ENCODE measurements at places on chromosomes 4 and X. TPM values are rescaled to one million over a fixed set of nuclear protein-coding genes. Genes with fewer than 3 reads are reported as not detected.

Gene TSC22D3
- total RNA-seq: 14.0 TPM

Gene CYSLTR1
- total RNA-seq: not detected

Gene EDNRA
- 0.11 TPM for total RNA-seq

Gene DMRTC1B
- not detected for total RNA-seq

Gene TMPRSS11F
- 0.69 TPM for total RNA-seq

Gene TCEAL3
- 16.4 TPM for total RNA-seq

- no peak for DNase-seq
Observed at GRCh38 chrX:150544222-150544787, 24.1 kb upstream of the MTM1 start.

GRCh38 chr4:164337219-164337944 is 416.5 kb upstream of the SMIM31 start:
- no peak for DNase-seq

GRCh38 chr4:89119836-89120235 is 8.5 kb downstream of the TIGD2 start:
- DNase-seq: no peak

GRCh38 chr4:95572304-95572991 is 23.7 kb upstream of the UNC5C start:
- DNase-seq: peak; percentile 3

DNA sequence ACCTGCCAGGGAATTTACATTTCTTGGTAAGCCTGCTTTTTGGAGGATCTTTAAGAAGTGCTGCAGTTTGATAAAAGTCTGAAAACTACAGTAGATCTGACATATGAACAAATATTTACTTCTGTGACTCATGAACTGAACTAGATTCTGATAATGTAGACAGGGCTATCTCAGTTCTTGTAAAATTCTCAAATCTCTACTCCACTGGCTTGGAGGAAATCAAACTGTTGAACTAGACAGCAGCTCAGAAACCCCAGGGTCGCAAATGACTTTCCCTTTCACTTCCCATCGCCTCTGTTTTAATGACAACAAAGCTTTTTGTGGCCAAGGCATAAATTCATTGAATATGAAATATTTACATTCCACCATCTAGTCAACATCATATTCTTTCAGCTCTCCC is 15.4 kb upstream of the OCIAD1 start:
- DNase-seq: no peak

GRCh38 chr4:163404580-163404979 is 60.9 kb downstream of the NPY5R start:
- DNase-seq: no peak

DNA sequence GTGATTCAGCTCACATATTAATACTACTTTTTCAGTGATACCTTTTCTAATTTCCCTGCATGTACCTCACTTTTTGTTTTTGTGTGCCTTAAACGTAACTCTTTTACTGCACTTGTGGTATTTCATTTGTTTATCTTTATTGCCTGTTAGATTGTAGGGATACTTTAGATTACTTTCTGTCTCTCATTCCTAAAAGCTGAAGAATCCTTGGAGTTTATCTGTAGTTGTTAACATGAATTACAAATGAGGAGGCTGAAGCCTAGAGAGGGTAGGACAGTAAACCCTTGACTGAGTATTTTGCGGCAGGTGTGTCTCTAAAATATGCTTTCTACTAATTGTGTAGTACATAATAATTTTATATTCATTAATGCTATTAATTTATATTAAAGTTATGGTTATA is 34.9 kb downstream of the BMP2K start:
- DNase-seq: no peak

GRCh38 chr4:86927843-86928395 is 6.9 kb upstream of the AFF1 start:
- peak; percentile 41 for DNase-seq

DNA sequence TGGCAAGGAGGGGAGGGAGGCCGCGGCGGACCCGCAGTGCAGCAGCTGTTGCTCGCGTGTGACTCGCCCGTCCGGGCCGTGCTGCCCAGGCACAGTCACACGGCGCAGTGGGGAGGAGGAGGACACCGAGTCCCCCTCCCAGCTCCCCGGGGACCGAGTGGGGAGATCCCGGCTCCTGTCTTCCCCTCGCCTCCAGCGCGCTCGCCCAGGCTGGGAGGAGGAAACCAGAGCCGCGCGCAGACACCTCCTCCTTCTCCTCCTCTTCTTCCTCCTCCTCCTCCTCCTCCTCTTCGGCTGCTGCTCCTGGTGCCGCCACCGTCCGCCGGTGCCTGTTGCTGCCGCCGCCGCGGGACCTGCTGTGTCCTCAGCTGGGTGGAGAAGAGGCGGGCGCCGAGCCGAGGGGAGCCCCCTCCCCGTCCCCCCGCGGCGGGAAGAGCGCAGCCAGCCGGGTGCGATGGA is at the start of gene TBC1D1:
Gene TBC1D1 (plus strand): TSS at position 284 of the 459 bp plus-strand sequence. CDS start 11,012 bp downstream, outside the sequence.
- peak; percentile 34 for DNase-seq

GRCh38 chr4:73612032-73612431 is 8.2 kb downstream of the RASSF6 start:
- no peak for DNase-seq

DNA sequence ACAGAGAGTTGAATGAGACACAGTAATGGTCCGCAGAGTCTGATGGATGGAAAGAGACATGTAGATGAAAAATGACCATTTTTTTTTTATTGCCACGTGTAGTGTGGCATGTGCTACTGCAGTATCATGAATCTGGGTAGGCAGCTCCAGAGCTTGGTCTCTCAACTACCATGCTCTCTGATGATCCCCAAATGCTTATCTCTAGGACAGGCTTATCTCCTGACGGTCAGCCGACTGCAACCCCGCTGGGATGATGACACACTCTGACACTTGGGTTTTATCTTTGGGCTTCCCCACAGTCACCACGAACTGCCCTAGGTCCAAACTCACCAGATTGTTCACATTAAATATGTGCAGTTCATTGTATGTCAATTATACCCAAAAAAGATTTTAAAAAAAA is 239.7 kb downstream of the QDPR start:
- DNase-seq: no peak

- DNase-seq: peak; percentile 54
Observed at GRCh38 chrX:1059576-1060561, 152.6 kb downstream of the CRLF2 start.

- DNase-seq: no peak
Observed at GRCh38 chr4:73998040-73999011, at the start of gene CXCL5. TSS of gene CXCL5 (minus strand) at chr4:73998677. CDS start at chr4:73998581, 96 bp downstream.

DNA sequence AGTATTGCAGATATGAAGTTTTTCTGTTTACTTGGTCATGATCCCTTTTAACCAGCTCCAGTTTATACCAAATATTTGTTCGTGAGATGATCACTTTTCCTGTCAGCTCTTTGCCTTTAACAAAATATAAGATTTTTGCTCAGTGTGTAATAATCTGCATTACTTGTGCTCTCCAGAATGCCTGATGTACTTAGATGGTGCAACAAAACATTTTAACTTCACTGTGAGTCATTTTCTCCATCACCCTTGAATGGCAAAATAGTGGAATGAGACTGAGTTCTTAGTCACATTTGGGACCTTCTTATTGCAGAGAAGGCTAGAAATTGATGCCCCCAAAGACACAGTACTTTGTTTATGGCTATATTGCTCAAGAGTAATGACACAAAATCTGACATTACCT is 252.0 kb downstream of the FRMPD4 start:
- DNase-seq: no peak
